A549 (cell line): ENCODE measurements at places on chromosomes 5 and 9. TPM values are rescaled to one million over a fixed set of nuclear protein-coding genes. Genes with fewer than 3 reads are reported as not detected.

MPDZ gene
- polyA plus RNA-seq = 17.6 to 20.0 TPM (median 19.5 TPM) in 3 replicates

SLCO4C1 gene
- 0.04 to 0.06 TPM in 2 of 3 replicates, not detected in the other for polyA plus RNA-seq

ATOX1 gene
- 215 to 223 TPM (median 218 TPM) in 3 replicates for polyA plus RNA-seq

PITX1 gene
- polyA plus RNA-seq = 15.8 to 17.1 TPM (median 16.7 TPM) in 3 replicates

PANK3 gene
- 15.8 to 25.7 TPM (median 21.9 TPM) in 3 replicates for polyA plus RNA-seq

MXD3 gene
- polyA plus RNA-seq = 12.4 to 16.9 TPM (median 15.2 TPM) in 3 replicates

KLF9 gene
- 0.52 to 0.84 TPM (median 0.76 TPM) in 3 replicates for polyA plus RNA-seq

FBP1 gene
- polyA plus RNA-seq = 0.07 TPM in 1 of 3 replicates, not detected in the others

SGCD gene
- polyA plus RNA-seq = 7.6 to 9.0 TPM (median 7.6 TPM) in 3 replicates

GPX8 gene
- polyA plus RNA-seq = 51.2 to 55.7 TPM (median 51.8 TPM) in 3 replicates

DNA sequence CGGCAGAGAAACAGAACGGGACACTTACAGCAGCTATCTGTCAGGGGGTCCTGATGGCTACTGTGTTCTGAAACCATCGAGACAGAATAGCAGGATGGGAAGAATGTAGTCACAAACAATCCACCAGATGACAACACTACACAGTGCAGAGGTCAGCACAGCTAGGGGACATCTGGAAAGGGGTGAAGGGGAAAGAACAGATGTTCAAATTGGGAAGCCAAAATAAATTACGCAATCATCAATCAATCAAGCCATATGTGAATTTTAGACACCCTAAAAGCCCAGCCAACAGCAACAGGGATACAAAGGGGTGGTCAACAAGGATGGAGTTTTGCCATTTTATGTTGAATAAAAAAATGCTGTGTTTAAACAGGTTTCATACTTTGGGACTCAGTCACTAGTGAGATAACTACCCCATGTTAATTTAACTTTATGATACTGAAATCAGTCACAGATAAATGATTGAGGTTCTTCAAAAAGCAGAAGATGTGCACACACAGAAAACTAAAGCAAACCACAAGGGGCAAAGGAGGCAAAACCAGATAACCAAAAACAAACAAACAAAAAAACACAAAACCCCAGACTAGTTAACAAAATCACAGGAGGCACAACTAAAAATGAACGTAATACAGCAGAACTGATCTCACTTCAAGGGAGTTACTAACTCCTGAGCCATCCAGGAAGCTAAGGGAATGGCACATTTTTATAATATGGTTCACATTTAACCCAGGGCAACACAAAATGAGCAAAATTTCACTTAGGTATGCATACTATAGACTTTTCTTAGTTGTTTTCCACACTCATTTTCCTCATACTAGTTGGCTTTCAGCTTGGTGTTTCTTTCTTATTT is 65.9 kb downstream of the HABP4 start:
- DNase-seq = no peak

- no peak for DNase-seq
Observed at GRCh38 chr9:27003426-27004077, 1.9 kb downstream of the LRRC19 start.

- no peak for DNase-seq
Observed at GRCh38 chr5:501831-502184, 22.4 kb downstream of the SLC9A3 start.

GRCh38 chr9:91427873-91428272 is 4.2 kb upstream of the NFIL3 start:
- DNase-seq = peak; percentile 42

- DNase-seq = no peak
Observed at GRCh38 chr5:91534332-91534731, 151.2 kb upstream of the ARRDC3 start.

- DNase-seq = peak; percentile 96
Observed at GRCh38 chr9:28915202-28915930, 1342.1 kb upstream of the C9orf72 start.

- DNase-seq = no peak
Observed at GRCh38 chr9:129410226-129410625, 210.7 kb downstream of the C9orf50 start.
